ENCODE measurements at places on chromosomes 3 and 15.

DNA sequence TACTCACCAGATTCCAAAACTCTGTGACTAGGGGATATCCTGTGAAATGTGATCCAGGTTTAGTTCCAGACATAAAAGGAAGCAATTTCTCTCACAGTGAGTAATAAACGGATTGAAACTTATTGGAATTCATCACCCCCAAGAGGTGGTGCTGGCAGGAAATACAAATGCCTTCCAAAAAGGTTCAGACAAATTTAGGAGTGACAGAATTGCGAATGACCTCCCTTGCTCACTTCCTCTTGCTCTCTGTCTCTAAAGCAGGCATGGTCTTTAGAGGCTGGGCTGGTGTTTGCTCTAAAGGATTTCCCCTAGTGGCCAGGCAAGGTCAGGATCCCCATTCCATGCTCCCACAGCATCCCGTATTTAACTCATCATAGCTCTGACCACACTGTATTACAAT, 449.4 kb upstream of the PPP2R3A start:
- H3K27me3 ChIP-seq: peaks cover 8% of the 10 kb centered on the region
- no peaks in the 10 kb centered on the region for H3K36me3 ChIP-seq
- H3K4me1 ChIP-seq: peaks cover 9% of the 10 kb centered on the region
- H3K4me3 ChIP-seq: no peak overlapping the region
- DNase-seq: no peak
- no peak overlapping the region for H3K27ac ChIP-seq

- no peak overlapping the region for H3K27ac ChIP-seq
- DNase-seq: peak; percentile 25
- peaks cover 40% of the 10 kb centered on the region for H3K27me3 ChIP-seq
These were observed 81.1 kb downstream of the MEGF11 start for GRCh38 chr15:66172324-66172980.

DNA sequence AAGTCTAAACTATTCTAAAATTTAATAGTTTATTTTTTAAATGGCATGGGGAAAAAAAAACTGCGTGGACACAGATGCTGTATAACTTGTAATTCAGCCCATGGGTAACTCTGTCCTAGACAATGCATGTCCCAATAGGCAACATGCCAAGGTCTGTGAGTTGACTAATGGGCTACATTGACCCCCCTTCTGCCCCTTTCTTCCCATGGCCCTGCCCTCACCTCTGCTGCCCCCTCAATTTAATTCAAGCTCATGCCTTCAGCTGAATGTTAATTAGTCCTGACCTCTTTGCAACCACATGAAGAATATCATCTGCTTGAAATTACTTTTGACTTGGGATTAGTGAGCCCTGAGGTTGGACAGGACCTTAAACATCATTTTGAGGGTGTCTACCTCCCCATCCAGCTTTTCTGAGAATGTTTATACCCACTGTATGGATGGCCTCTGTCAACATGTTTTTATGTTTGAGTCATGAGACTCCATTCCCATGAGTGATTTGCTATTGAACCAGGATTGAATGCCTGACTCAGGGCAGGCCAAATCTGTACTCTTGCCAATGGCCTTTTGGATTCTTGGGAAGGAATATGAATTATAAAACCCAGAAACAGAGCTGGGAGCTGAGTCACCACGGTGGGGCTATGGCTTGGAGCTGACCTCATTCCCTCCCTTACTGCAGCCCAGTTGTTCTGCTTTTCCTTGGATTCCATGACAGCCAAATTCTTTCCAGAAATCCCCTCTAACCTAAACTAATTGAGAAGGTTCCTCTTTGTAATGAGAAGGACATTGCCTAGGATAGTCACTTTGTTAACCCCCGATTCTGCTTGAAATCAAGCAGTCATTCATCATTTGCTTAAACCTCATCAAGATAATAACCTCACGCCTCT, 33.5 kb upstream of the PDE8A start:
- DNase-seq: no peak
- no peak overlapping the region for H3K4me3 ChIP-seq
- no peaks in the 10 kb centered on the region for H3K36me3 ChIP-seq
- peaks cover 39% of the 10 kb centered on the region for H3K27me3 ChIP-seq

DNA sequence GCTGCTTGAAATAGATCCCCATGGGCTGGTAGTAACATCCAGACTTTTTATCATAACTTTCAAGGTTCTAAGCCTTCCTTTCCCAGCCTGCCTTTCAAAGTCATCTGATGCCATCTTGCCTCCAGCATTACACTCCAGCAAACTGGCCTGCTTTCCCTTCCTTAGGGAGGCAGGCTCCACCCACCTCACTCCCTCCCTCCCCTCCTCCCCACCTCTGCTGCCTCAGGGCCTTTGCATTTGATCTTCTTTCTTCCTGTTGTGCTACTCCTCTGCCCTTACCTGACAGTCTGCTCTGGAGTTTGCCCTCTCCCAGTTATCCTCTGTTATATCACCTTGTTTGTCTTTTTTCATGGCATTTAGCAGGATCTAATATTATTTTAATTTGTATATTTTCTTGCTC, 319.5 kb downstream of the KCNH8 start:
- H3K27me3 ChIP-seq: peaks cover 2% of the 10 kb centered on the region
- H3K36me3 ChIP-seq: no peaks in the 10 kb centered on the region
- H3K4me1 ChIP-seq: no peaks in the 10 kb centered on the region
- no peak for DNase-seq
- no peak overlapping the region for H3K27ac ChIP-seq

GRCh38 chr15:99423186-99424130, 142.3 kb upstream of the MEF2A start:
- no peak overlapping the region for H3K27ac ChIP-seq
- H3K4me3 ChIP-seq: no peak overlapping the region
- DNase-seq: no peak
- peaks cover 36% of the 10 kb centered on the region for H3K4me1 ChIP-seq
- no peaks in the 10 kb centered on the region for H3K36me3 ChIP-seq
- H3K27me3 ChIP-seq: no peaks in the 10 kb centered on the region

DNA sequence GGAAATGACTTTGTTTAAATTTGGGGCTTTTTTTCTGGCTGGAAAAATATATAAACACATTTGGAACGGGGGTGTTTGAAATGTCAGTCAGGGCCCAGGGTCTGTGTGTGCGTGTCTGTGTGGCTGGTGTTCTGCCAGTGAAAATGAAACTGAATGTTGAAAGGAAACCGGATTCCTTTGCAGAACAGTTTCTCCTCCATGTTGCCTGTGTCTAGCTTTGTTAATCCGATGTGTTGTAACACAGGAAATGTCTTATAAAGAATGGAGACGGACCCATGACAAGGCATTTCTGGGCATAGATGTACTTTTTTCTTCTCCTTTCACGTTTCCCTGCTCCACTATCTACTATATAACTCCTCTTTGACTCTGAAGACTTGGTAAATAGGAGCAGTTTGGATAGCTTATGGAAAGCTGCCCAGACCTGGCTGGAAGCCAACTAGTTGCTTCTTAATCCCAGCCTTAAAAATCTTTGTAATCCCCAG, 2.8 kb downstream of the SQOR start:
- no peaks in the 10 kb centered on the region for H3K36me3 ChIP-seq
- peaks cover 73% of the 10 kb centered on the region for H3K27me3 ChIP-seq
- no peak overlapping the region for H3K4me3 ChIP-seq
- no peak for DNase-seq
- peaks cover 7% of the 10 kb centered on the region for H3K4me1 ChIP-seq

- peaks cover 6% of the 10 kb centered on the region for H3K27me3 ChIP-seq
- H3K4me1 ChIP-seq: peaks cover 29% of the 10 kb centered on the region
- no peak for DNase-seq
- H3K4me3 ChIP-seq: no peak overlapping the region
These were observed 55.5 kb upstream of the LRRN1 start for GRCh38 chr3:3743754-3744153.

GRCh38 chr15:71597126-71597525, 213.2 kb upstream of the NR2E3 start:
- no peaks in the 10 kb centered on the region for H3K27me3 ChIP-seq
- H3K27ac ChIP-seq: no peak overlapping the region
- H3K4me3 ChIP-seq: no peak overlapping the region
- peaks cover 49% of the 10 kb centered on the region for H3K4me1 ChIP-seq
- DNase-seq: no peak

GRCh38 chr3:77468626-77469020, 428.7 kb downstream of the ROBO2 start:
- no peak overlapping the region for H3K27ac ChIP-seq
- no peak for DNase-seq
- no peaks in the 10 kb centered on the region for H3K27me3 ChIP-seq

DNA sequence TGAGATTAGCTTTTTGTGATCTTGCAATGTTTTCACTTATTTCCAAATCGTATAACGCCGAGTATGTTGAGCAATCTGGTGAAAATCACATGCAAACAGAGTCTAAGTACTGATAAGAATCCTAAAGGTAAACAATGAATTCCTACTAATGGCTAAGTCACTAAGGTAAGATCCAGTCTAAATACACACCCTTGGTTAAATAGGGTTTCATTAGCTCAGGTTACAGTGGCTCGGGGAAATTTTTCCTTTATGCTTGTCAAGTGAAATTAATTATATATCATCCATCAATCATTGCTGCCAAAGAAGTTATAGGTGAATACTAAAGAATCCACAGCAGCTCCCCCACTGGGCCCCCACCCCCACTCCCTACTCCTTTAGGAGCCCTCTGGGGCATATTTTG, 139.3 kb downstream of the SOX2 start:
- no peak for DNase-seq
- peaks cover 8% of the 10 kb centered on the region for H3K27me3 ChIP-seq
- H3K27ac ChIP-seq: no peak overlapping the region
- H3K36me3 ChIP-seq: no peaks in the 10 kb centered on the region
- peaks cover 23% of the 10 kb centered on the region for H3K4me1 ChIP-seq

- H3K36me3 ChIP-seq: peaks cover 70% of the 10 kb centered on the region
- no peak overlapping the region for H3K4me3 ChIP-seq
- peaks cover 31% of the 10 kb centered on the region for H3K4me1 ChIP-seq
- H3K27ac ChIP-seq: no peak overlapping the region
These were observed 2.5 kb upstream of the OGG1 start for GRCh38 chr3:9747267-9747666.

DNA sequence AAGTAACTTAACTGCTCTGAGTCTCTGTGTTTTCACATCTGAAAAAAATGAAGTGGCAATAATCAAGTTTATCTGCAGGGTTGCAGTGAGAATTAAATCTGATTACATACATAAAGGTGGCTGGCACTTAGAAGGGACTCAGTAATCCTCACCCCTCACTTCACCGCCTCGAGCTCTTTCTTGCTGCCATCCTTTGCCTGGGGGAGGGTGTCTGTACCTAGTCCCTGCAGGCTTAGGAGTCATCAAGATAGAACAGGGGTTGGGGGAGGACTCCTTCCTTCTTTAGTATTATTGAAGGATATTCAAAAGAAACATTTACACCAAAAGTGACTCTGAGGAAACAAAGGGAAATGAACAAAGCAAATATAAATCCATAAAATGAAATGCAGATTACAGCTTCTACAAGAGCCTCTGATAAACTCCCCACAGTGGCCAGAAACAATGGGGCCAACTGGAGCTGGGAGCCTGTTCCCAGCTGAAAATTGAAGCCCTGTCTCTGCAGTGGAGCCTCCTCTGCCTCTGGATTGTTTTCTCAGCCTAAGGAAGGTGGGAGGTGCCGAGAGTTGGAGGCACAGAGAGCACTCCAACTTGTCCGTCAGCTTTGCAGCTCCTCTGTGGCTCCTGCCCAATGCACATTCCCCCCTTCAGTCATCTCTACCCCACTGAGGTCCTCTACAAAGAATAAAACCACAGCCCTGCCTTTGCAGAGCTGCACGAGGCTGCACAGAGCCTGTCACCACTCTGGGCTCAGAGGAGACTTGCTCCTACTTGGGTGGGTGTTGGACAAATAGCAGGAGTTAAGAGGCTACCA, 41.8 kb downstream of the CRYGS start:
- H3K4me3 ChIP-seq: peak overlapping the region; percentile 18
- peaks cover 35% of the 10 kb centered on the region for H3K4me1 ChIP-seq
- DNase-seq: no peak
- peaks cover 16% of the 10 kb centered on the region for H3K27me3 ChIP-seq
- peak overlapping the region; percentile 71 for H3K27ac ChIP-seq

DNA sequence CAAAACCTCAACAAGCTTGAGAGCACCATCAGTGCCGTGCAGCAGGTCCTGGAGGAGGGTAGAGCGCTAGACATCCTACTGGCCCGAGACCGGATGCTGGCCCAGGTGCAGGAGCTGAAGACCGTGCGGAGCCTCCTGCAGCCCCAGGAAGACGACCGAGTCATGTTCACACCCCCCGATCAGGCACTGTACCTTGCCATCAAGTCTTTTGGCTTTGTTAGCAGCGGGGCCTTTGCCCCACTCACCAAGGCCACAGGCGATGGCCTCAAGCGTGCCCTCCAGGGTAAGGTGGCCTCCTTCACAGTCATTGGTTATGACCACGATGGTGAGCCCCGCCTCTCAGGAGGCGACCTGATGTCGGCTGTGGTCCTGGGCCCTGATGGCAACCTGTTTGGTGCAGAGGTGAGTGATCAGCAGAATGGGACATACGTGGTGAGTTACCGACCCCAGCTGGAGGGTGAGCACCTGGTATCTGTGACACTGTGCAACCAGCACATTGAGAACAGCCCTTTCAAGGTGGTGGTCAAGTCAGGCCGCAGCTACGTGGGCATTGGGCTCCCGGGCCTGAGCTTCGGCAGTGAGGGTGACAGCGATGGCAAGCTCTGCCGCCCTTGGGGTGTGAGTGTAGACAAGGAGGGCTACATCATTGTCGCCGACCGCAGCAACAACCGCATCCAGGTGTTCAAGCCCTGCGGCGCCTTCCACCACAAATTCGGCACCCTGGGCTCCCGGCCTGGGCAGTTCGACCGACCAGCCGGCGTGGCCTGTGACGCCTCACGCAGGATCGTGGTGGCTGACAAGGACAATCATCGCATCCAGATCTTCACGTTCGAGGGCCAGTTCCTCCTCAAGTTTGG, 60.8 kb upstream of the CCR4 start:
- peaks cover 76% of the 10 kb centered on the region for H3K36me3 ChIP-seq
- H3K27me3 ChIP-seq: no peaks in the 10 kb centered on the region
- no peak for DNase-seq
- H3K4me1 ChIP-seq: peaks cover 61% of the 10 kb centered on the region
- H3K27ac ChIP-seq: peak overlapping the region; percentile 54
- H3K4me3 ChIP-seq: no peak overlapping the region

DNA sequence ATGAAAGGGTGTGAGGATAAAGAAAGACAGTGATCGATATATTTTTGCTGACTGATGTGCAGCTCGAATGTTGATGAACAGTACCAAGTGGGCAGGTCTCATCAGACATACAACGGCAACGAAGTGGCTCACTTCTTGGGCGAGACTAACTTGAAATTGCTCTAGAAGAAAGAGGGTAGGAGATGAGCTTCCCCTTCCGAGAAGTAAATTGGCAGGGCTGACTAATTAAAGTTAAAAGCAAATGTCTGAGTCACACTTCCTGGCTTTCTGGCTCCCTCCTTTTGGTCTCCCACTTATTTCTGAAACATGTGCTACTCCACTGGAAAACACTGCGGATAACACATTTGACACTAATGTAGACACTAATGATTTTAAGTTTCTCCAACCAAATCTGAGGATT, 228.3 kb downstream of the ABHD5 start:
- no peak overlapping the region for H3K27ac ChIP-seq
- DNase-seq: no peak
- H3K36me3 ChIP-seq: no peaks in the 10 kb centered on the region

- peak overlapping the region; percentile 24 for H3K27ac ChIP-seq
- H3K4me3 ChIP-seq: no peak overlapping the region
- peaks cover 24% of the 10 kb centered on the region for H3K4me1 ChIP-seq
- H3K27me3 ChIP-seq: peaks cover 6% of the 10 kb centered on the region
These were observed 534.7 kb upstream of the CBLB start for GRCh38 chr3:106403371-106404145.
